Natural killer cell treated with Interleukin-12 subunit alpha and Interleukin-12 subunit beta and Interleukin-15 and Interleukin-18, amount 100 ng/mL, for 72 hours (primary cell): ENCODE measurements at places on chromosomes 5 and 9. TPM values are rescaled to one million over a fixed set of nuclear protein-coding genes. Genes with fewer than 3 reads are reported as not detected.
A peak's percentile ranks its signal among the peaks of the same experiment; 100 is the strongest.

- H3K27me3 ChIP-seq: peaks cover 72% of the 10 kb centered on the region
- no peak for DNase-seq
- no peak overlapping the region for H3K4me3 ChIP-seq
- peaks cover 10% of the 10 kb centered on the region for H3K4me1 ChIP-seq
- H3K27ac ChIP-seq: no peak overlapping the region
These were observed 37.9 kb upstream of the TTC1 start for GRCh38 chr5:159971038-159971437.

GRCh38 chr5:173477345-173478040, 139.0 kb downstream of the BOD1 start:
- DNase-seq: no peak
- H3K27me3 ChIP-seq: peaks cover 6% of the 10 kb centered on the region
- H3K4me3 ChIP-seq: no peak overlapping the region
- H3K27ac ChIP-seq: no peak overlapping the region

DNA sequence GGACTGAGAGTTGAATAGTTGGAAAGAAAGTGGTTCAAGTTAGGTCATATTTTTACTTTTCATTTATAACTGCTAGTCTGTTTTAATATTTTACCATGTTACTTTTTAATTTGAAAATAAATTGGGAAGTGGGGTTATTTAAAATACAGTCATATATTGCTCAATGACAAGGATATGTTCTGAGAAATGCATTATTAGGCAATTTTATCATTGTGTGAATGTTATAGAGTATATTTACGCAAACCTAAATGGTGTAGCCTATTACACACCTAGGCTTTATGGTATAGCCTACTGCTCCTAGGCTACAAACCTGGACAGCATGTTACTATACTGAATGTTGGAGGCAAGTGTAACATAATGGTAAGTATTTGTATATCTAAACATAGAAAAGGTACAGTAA, 5.2 kb downstream of the CCDC152 start:
- no peak overlapping the region for H3K27ac ChIP-seq
- H3K4me3 ChIP-seq: no peak overlapping the region
- H3K27me3 ChIP-seq: no peaks in the 10 kb centered on the region

The ORM2 gene
- total RNA-seq: not detected

GRCh38 chr9:73813546-73813945, 661.9 kb downstream of the ANXA1 start:
- H3K4me3 ChIP-seq: no peak overlapping the region
- H3K4me1 ChIP-seq: no peaks in the 10 kb centered on the region
- peaks cover 12% of the 10 kb centered on the region for H3K27me3 ChIP-seq

The SIGMAR1 gene
- total RNA-seq: 109 TPM

DNA sequence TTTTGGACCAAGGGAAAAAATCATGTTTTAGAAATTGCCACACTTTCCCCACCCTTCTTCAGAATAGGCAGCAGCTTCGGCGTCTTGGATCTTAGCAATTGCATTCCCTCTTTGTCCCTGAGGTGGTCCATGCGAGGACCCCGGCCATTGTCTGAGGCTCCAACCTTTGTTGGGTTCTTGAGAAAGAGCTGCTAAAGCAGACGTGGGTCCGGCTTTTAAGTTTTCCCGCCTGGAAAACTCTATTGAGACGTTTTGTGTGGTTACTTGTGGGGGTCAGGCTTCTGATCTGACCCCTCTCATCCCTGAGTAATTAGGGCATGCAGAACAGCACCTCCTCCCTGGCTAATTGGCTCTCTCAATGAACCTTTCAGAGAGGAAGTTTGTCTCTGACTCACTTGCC, 509.6 kb upstream of the TNC start:
- no peaks in the 10 kb centered on the region for H3K4me1 ChIP-seq
- no peak for DNase-seq
- H3K27me3 ChIP-seq: no peaks in the 10 kb centered on the region

The NPDC1 gene
- 11.2 TPM for total RNA-seq

- H3K36me3 ChIP-seq: peaks cover 6% of the 10 kb centered on the region
- no peak overlapping the region for H3K27ac ChIP-seq
- peak overlapping the region; percentile 34 for H3K4me3 ChIP-seq
- H3K27me3 ChIP-seq: no peaks in the 10 kb centered on the region
- no peak for DNase-seq
These were observed 16.1 kb upstream of the RAB14 start for GRCh38 chr9:121217609-121218292.

GRCh38 chr5:125485771-125486170, 739.3 kb upstream of the ZNF608 start:
- no peak for DNase-seq
- no peaks in the 10 kb centered on the region for H3K27me3 ChIP-seq
- no peaks in the 10 kb centered on the region for H3K4me1 ChIP-seq
- H3K36me3 ChIP-seq: no peaks in the 10 kb centered on the region
- H3K4me3 ChIP-seq: no peak overlapping the region
- no peak overlapping the region for H3K27ac ChIP-seq

- no peaks in the 10 kb centered on the region for H3K27me3 ChIP-seq
- no peak overlapping the region for H3K27ac ChIP-seq
- DNase-seq: no peak
- no peak overlapping the region for H3K4me3 ChIP-seq
- no peaks in the 10 kb centered on the region for H3K4me1 ChIP-seq
These were observed 241.0 kb upstream of the IRX1 start for GRCh38 chr5:3354606-3355005.

DNA sequence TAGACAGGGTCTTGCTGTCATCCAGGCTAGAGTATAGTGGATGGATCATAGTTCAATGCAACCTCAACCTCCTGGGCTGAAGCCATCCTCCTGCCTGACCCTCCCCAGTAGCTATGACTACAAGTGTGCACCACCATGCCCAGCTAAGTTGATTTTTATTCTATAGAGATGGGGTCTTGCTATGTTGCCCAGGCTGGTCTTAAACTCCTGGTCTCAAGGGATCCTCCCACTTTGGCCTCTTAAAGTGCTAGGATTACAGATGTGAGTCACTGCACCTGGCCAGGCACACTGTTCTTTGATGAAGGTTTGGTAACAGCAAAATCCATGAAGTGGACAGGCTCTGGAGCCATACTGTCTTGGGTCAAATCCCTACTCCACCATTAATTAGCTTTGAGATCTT, 6.5 kb upstream of the GFRA3 start:
- no peaks in the 10 kb centered on the region for H3K36me3 ChIP-seq
- DNase-seq: no peak
- no peaks in the 10 kb centered on the region for H3K4me1 ChIP-seq
- no peaks in the 10 kb centered on the region for H3K27me3 ChIP-seq
- no peak overlapping the region for H3K4me3 ChIP-seq

The ARL10 gene
- 8.1 TPM for total RNA-seq

DNA sequence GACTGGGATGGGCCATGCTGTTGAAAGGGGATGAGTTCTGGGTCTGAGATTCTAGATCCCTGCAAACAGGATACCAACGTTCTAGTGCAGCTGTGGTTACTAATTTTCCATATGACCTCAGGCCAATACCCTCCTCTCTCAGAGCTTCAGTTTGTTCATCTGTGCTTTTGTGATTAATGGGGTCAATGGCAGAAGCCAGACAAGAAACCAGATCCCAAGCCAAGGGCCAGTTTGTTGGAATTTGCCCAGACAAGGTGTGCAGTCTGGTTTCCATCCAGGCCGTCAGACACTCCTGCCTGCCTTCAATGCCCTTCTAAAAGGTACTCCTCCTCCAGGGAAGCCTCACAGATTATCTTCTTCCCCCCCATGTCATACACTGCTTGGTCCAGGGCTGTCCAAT, 11.4 kb downstream of the MYORG start:
- DNase-seq: no peak
- H3K27me3 ChIP-seq: no peaks in the 10 kb centered on the region
- peaks cover 9% of the 10 kb centered on the region for H3K4me1 ChIP-seq

The GOLGA1 gene
- total RNA-seq: 22.6 TPM

- H3K36me3 ChIP-seq: no peaks in the 10 kb centered on the region
- H3K27ac ChIP-seq: no peak overlapping the region
- DNase-seq: no peak
- no peaks in the 10 kb centered on the region for H3K4me1 ChIP-seq
- H3K27me3 ChIP-seq: peaks cover 22% of the 10 kb centered on the region
- H3K4me3 ChIP-seq: no peak overlapping the region
These were observed 315.6 kb downstream of the ZSWIM6 start for GRCh38 chr5:61647672-61648071.

The CD14 gene
- total RNA-seq: 1.00 TPM

The MEIKIN gene
- total RNA-seq: not detected

- peak overlapping the region; percentile 80 for H3K27ac ChIP-seq
- H3K27me3 ChIP-seq: no peaks in the 10 kb centered on the region
- no peaks in the 10 kb centered on the region for H3K36me3 ChIP-seq
These were observed 64.5 kb downstream of the SERINC5 start for GRCh38 chr5:80191397-80191796.

DNA sequence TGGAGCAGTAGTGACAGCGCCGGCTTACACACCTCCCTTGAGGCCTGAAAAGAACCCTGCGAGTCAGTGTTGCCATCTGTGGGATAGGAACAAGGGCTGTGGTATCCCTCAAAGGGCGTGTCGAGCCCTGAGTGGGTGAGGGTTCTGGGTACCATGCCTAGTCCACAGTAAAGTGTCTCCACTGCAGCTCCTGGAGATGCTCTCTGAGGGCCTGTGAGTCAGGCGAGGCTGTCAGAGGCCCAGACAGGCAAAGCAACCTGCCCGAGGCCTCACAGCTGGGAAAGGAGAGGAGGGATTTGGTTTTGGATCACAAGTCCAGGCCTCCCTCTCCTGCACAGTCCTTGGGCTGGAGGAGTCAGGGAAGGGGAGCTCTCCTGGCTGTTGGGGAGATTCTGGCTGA, 6.1 kb downstream of the PRRX2 start:
- H3K4me3 ChIP-seq: no peak overlapping the region
- DNase-seq: no peak
- no peaks in the 10 kb centered on the region for H3K36me3 ChIP-seq
- H3K27ac ChIP-seq: no peak overlapping the region
- H3K27me3 ChIP-seq: peaks cover 9% of the 10 kb centered on the region
- H3K4me1 ChIP-seq: no peaks in the 10 kb centered on the region

DNA sequence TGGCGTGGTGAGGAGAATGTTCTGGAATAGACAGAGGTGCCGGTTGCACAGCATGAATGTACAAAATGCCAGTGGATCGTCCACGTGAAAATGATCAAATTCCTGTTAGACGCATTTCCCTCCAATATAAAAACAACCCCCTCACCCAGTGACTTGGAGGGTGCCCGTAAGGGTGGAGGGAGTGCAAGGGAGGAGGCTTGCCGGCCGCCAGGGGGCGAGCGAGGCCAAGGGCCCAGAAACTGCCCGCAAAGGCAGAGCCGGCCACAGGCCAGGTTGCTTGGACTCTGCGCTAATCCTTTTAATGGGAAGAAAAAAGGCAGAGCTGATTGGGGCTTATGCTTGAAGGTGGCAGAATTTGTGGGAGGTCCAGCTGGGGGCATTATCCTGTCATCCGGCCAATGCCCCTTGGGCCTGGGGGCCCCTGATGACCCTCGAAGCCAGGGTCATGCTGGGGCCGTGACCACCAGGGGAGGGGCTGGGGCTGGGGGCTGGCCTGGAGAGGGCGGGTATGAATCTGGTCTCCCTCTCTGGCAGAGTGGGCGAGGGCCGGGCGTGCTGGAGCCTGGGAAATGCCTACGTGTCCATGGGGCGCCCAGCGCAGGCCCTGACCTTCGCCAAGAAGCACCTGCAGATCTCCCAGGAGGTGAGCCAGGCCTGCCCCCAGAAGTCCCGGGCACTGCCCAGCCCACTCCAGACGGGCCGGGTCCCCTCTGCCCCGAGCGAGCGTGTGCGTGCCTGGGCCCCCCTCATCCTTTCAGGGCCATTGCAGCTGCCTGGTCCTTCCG, 12.0 kb downstream of the GPSM1 start:
- no peaks in the 10 kb centered on the region for H3K36me3 ChIP-seq
- H3K4me1 ChIP-seq: no peaks in the 10 kb centered on the region
- H3K27ac ChIP-seq: no peak overlapping the region

The NTRK2 gene
- 0.24 TPM for total RNA-seq

The FOXD4L5 gene
- 0.25 TPM for total RNA-seq

- peaks cover 64% of the 10 kb centered on the region for H3K4me1 ChIP-seq
- H3K27me3 ChIP-seq: no peaks in the 10 kb centered on the region
- H3K36me3 ChIP-seq: peaks cover 55% of the 10 kb centered on the region
- no peak for DNase-seq
- peak overlapping the region; percentile 90 for H3K27ac ChIP-seq
These were observed 4.1 kb downstream of the IRF1 start for GRCh38 chr5:132486318-132487094.

DNA sequence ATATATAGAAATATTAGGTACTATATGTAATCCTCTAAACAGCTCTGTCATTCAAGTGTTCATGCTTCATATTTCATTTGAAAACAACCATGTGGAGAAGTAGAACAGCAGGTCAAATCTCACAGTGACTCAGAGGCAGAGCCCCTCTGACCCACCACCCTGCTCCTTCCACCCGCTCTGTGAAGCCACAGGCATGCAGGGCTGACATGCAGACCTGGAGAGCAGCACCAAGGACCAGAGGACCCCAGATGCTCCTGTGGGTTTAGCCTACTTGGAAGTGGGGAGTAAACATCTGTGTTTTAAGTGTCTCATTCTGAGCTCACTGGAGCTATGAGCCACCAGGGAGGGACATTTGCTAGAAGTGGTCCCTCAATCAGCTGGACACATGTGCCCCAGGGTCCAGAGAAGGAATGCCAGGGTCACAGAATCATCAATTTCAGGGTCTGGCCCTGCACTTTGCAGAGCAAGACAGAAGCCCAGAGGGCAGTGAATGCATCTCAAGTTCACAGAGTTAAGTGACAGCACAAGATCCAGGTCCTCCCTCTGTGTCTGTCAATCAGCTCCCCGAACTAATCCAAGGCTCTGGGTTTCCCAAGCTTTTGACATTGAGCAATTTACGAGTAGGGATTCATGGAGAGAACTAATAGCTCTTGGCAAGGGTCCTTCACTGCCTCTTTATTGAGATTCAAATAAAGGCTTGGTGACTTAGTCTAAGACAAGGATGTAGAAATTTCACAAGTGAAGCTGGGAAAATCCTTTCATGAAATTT, 441.1 kb downstream of the SEMA5A start:
- H3K27me3 ChIP-seq: no peaks in the 10 kb centered on the region
- no peak overlapping the region for H3K27ac ChIP-seq
- DNase-seq: no peak
- H3K4me1 ChIP-seq: no peaks in the 10 kb centered on the region

GRCh38 chr5:92890841-92891244, 690.2 kb downstream of the NR2F1-AS1 start:
- no peaks in the 10 kb centered on the region for H3K4me1 ChIP-seq
- H3K27ac ChIP-seq: no peak overlapping the region
- no peak for DNase-seq

- no peak overlapping the region for H3K27ac ChIP-seq
- no peaks in the 10 kb centered on the region for H3K27me3 ChIP-seq
- no peak for DNase-seq
- H3K4me1 ChIP-seq: peaks cover 25% of the 10 kb centered on the region
- no peaks in the 10 kb centered on the region for H3K36me3 ChIP-seq
- no peak overlapping the region for H3K4me3 ChIP-seq
These were observed 44.1 kb downstream of the KCNV2 start for GRCh38 chr9:2761424-2761823.

The CTXN3 gene
- total RNA-seq: not detected

The THOC3 gene
- 36.3 TPM for total RNA-seq

DNA sequence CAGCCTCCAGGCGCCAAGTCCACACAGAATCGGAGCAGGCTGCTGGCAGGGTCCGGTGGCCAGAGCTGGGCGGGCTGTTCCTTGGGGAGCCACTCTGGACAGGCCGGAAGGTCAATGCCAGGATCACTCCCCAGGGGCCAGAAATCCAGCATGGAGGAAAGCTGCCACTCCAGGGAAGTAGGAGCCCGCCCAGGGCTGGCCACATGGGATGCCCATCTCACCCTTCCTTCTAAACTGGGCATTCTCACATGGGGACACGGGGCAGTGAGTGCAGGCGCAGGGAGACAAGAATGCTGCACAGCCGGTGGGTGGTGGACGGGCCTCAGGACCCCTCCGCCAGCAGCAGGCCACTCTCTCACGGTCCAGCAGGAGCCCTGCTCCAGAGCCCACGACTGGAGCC, 58.2 kb downstream of the ADAMTS2 start:
- no peak overlapping the region for H3K4me3 ChIP-seq
- H3K27me3 ChIP-seq: no peaks in the 10 kb centered on the region
- no peak overlapping the region for H3K27ac ChIP-seq
- DNase-seq: peak; percentile 46
